ENCODE measurements at places on chromosomes 7 and 10.

GRCh38 chr10:52639652-52640051, 132.9 kb downstream of the MBL2 start:
- DNase-seq, result no peak

- DNase-seq, result no peak
Measured at GRCh38 chr10:75303045-75303777, 67.5 kb upstream of the COMTD1 start.

DNA sequence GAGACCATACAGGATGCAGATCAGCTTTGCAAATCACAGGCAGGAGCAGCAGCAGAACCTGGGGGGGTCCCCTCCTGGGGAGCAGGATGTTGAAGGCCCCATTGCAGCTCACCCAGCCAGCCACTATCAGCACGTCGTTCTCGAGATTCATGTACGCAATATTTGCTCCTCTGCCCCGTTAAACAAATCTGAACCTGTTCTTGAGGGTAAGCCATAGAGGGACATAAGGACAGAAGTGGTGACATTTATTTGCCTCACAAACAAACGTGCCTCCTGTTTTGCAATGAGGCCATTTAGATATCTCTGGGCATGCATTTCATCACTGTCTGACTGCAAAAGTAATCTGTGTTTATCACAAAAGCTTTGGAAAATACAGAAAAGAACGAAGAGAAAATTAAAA, 87.3 kb upstream of the BAIAP2L1 start:
- no peak for DNase-seq

DNA sequence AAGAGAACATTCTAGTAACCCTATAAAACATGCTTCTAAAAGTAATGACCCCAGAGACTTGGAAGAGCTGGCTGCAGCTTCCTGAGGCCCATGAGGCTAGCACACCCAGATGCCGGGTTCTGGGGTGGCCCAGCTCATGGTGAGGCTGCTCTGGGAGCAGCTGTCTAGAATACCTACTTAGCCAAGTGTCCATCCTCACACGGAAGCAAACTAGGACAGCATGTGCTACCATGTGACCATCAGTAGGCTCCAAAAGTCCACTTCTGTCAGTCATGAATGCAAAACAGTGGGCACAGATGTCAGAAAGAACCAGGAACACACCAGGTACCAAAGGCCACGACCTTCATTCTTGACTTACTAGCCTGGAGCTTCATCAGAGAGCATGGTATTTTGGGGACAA, 32.4 kb downstream of the CTBP2 start:
- no peak for DNase-seq

DNA sequence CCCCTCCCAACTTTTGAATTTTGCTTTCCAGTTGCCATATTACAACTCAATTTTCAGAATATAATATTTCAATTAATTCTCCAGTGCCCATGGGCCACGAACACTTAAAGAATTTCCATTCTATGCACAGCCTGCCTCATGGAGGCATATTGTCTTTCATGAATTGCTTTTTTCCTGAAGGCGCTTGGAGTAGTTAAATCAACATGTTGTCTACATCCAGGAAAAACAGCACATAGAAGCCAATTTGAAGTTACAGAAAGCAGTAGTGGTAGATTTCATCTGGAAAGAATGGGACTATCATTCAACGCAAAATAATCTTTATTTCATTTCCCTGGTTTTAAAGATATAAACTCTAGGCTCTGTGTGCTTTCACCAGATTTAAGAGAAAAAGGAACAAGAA, 106.0 kb downstream of the NRP1 start:
- no peak for DNase-seq

DNA sequence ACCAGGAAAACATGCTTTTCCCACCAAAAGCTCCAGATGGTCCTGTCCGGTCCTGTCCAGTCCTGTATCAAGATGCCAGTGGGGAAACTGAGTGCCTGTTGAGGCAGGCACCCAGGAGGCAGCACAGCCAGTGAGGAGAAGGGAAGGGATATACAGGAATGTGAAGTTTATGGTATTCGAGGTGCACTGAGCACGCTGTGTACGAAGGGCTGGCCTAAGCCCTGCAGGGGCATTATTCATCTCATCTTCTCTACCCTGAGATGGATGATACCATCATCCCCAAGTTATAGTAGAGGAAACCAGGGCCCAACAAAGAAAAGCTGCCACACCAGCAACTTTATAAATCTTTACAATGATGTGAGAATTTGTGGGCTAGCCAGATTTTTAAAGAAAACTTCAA, 23.4 kb upstream of the FXYD4 start:
- DNase-seq, result no peak

DNA sequence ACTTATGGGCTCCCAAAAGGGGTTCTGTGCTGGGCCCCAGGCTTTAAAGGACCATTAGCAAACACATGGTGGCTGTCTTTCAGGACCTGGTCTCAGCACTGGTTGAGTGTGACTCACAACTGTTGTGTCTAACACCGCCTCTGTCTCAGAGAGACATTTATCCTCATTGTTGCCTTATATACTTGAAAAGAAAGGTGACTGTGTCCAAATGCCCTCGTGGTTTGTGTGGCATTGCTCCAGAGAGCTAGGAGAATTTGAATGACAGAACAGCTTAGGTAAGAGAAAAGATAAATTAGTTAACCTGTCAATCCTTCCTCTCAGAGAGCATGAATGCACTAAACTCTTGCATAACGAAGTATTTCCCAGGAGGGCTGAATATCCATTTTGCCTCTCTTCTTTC, 14.5 kb upstream of the FAM13C start:
- no peak for DNase-seq

GRCh38 chr7:28315565-28316410, 96.5 kb upstream of the CREB5 start:
- no peak for DNase-seq

DNA sequence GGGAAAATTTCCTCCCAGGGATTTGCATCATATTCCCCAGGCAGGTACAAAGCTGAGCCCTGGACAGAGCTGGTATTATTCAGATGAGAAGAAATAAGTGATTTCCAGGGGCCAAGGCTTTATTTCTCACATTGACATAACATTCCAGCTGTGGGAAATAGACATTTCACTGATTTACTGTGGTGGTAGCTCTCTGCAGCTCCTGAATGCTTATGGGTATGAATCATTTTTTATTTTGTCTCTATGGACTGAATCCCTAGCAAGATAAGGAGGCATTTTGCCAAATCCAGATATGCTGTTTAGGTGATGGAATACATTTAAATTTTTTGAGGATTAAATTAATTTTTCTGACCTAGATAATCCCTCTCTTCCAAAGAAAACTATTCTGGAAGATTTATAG, 97.9 kb downstream of the MTPN start:
- no peak for DNase-seq

DNA sequence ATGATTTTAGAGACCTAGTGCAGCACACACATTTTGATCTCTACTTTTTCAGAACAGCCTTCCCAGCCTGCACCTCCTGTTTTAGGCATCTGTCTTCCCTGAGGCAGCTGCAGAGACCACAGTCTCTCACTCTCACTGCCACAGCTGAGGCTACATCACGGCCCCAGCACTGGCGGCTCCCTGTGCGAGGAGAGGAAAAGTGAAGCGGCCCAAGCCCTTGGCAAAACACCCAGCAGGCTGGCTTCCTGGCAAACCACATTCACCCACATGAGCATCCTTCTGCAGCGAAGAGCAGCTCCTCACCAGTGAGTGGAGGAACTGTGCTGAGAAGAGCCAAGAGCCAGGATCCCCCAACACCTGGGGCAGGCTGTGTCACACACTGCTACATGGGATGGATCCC, 14.0 kb downstream of the HUS1 start:
- no peak for DNase-seq

DNA sequence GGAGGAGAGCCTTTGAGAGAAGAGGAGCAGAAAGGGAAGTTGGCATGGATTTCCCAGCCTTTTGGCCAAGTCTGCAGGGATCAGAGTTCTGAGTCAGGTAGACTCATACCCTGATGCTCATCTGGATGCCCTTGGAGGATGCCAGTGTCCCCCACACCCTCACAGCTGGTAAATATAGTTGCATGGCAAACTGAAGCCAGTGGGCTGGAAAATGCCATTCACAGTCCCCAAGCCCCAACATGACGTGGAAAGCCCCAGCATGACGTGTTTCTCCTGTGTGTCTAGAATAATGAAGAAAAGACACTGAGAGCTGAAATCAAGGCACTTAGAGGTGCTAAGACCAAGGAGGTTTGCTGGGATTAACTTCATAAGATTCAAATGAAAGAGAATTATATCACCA, 24.8 kb upstream of the APBB1IP start:
- no peak for DNase-seq

DNA sequence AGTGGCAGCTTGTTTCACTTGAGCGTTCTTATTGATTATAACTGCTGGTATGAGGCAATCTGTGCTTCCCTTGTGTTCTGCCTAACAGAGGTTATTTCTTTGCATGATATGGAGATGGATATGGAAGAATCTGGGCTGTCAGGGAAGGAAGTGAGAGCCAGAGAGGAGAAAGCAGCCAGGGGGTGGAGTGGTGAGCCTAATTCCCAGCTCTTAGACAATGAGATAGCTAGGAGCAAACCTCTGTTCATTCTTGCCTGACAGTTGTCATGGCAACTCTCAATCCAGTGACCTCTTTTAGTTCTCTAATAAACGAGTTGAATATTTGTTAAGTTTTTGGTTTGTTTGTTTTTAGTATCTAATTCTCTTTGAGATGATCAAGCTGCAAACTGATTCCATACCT, 214.3 kb downstream of the NRG3 start:
- no peak for DNase-seq

DNA sequence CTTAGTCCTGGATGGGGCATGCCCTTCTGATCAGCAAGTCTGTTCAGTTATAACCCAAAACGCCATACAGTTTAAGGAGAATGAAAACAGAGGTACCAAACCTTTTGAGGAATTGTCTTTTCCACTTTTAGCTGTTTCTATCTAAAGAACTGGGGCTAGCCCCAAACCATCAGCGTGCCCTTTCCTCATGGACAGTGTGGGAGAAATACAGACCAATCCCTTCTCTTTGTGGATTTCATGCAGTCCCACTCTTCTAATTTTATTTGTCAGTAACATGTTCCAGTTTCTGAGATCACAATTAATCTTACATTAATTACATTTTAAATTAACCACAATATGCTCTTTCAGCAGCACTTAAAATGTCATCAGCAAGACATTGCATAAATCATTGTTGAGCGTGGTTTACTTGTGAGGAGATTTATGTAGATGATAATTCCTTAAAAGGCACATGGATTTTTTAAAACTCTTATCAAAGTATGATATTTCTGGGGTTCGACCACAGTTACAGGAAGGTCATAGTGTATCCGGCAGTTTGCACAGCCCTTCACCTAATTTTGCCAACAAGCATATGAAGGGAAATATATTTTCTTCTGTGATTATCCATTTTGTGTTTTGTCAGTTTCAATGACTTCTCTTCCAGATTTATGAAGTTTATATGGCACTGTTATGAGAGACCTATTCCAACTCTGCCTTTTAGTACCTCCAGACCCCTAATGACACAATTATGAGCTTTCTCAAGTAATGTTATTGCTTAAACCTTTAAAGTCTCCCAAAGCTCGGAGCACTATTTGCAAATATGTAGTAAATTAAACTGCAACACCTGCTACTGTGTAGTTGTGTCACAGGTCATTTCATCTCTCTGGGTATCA, 868.4 kb upstream of the C7orf33 start:
- DNase-seq, result no peak

DNA sequence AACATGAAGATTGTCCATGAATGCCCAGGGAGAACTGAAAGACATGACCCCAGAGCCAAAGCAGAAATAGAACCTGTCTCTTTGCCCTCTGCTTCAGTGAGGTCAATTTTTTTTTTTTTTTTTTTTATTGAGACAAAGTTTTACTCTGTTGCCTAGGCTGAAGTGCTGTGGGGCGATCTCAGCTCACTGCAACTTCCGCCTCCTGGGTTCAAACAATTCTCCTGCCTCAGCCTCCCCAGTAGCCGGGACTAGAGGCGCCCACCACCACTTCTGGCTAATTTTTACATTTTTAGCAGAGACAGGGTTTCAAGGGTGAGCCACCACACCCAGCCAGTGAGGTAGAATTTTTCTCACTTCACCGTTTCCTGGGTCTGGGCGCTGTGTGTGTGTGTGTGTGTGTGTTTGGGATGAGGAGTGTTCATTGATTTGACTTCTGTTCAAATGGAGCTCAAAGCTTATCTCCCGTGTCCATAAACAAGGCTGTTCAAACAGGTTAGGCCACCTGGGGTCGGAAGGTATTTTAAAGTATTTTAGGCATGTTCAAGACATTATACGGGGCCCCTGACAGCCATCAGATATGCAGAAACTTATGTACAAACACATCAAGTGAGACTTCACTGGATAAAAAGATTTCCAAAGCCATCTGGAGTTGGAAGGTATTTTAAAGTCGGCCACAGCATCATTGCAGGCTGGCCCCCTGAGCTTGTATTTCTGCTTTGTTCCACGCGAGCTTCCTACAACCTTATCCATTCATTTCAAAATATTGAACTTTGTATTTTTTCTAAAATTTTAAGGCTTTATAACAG, 93.8 kb downstream of the MAP3K8 start:
- DNase-seq, result no peak

GRCh38 chr7:139715194-139715815, 62.5 kb downstream of the HIPK2 start:
- DNase-seq, result no peak

DNA sequence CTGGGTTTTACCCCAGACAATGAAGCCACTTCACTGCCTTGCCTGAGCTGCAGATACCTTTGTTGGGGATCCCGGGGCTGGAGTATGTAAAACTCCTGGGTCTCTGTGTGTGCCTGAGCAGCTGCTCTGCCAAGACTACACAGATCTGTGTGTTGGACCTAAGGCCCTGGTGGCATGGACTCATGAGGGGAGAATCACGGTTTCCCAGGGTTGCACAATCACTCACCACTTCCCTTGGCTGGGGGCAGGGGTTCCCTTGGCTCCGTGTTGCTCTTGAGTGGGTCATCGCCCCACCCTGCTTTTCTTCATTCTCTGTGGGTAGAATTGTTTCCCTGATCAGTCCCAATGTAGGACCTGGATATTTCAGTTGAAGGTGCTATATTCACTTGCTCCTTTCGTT, 13.9 kb upstream of the TBATA start:
- DNase-seq, result no peak

- no peak for DNase-seq
Measured at GRCh38 chr10:118843647-118844265, 89.0 kb upstream of the CACUL1 start.

GRCh38 chr10:43884501-43885105, 235.9 kb upstream of the ZNF32 start:
- DNase-seq, result no peak

DNA sequence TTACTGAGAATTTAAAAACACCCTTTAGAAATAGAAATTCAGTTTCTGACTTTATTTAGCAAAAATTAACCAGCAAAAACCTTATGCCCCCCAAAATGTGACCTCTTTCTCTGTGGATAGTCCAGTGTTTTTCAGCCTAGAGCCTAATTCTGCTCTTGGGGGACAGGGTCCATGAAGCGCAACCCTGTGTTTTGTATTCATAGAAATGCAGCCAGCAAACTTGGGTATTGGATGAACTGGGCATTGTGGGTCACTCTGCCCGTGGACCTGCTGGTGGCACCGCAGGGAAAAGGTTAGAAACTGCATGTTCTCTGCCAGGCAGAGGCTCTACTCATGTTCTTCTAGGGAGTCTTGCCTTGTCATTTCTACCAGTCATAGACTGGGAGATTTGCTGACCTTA, 787.4 kb upstream of the C7orf33 start:
- no peak for DNase-seq

Data from Kasumi-1 (cell line).